ENCODE measurements at places on chromosomes 7 and 10.

DNA sequence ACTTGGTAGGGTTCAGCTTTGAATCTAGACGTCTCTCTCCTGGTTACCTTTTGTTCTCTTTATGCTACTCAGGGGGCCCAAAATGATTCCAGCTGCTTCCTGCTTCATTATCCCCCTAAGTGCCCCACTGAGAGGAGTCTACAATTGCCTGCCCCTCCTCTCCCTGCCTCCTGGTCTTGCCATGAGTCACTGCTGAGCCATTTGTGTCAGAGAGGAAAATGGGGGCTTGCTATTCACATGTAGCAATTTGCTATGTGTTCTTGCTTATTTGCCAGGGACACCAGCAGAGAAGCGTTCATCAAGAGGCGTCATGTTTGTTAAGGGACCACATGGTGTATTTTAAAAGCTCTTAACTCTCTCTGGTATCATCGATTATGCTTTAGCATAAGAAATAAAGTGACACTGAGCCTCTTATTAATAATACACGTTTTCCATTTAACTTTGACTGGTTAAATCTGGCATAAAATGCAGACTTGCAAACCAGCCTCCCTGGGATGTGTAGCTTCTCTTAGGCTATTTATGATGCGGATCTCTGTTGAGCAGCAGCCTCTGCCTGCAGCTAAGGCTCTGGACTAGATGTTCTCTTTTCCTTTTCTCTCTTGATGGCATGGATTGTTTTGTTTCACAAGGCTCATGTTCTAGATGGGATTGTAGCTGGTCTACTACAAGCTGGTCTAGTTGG, 239.3 kb downstream of the AUTS2 start:
- peak; percentile 98 for DNase-seq

DNA sequence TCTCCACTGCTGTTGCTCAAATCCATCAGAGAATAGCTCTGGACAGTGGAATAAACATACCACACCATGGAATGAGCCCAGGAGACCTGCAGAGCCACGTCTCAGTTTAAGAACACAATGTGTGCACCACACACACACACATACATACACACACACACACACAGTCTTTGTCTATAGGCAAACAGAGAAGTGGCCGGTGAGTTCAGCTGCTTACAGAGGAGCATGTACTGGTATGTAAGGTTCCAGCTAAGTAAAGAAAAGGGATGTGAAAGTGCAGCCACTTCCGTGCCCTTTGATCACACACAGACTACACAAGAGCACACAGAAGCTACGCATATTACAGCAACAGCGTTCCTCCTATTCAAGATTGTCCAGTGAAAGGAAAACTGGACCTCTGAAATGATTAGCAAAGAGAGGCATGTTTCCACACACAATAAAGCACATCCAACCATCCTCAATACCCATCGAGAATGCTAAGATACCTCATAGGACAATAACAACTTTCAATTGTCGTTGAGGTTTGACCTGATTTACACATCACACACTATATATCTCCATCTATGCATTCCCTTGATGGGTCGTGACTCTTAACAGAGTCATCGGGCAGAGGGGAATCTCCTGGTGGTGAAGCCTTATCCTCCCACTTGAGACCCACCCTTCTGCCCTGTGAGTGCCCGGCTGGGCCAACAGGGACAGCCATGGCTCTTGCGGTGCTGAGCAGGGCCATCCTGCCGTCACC, 23.6 kb downstream of the SLC35B4 start:
- no peak for DNase-seq

DNA sequence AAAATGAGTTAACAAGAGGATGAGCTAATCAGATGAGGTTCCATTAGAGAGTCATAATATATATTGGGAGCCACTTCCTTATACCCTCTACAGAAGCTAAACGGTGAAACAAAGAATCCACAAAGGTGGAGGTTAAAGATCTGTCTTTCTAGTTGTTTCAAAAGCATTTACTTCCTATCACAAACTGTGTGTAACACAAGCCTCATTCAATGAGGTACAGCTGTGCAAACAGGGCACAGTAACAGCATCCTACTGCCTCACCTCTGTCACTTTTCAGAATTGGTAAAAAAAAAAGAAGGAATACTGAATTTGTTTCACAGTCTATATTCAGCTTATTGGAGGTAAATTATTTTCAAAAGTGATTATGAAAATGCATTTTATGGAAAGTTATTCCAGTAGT, 128.7 kb downstream of the AGMO start:
- peak; percentile 96 for DNase-seq

- no peak for DNase-seq
These were observed 21.4 kb upstream of the ZNF273 start for GRCh38 chr7:64881461-64882287.

GRCh38 chr7:85022064-85022697, 164.7 kb downstream of the SEMA3D start:
- DNase-seq = no peak

- DNase-seq = no peak
These were observed 312.0 kb downstream of the RNLS start for GRCh38 chr10:88270871-88271713.

GRCh38 chr10:12650538-12651298, 301.4 kb downstream of the CAMK1D start:
- DNase-seq = no peak

DNA sequence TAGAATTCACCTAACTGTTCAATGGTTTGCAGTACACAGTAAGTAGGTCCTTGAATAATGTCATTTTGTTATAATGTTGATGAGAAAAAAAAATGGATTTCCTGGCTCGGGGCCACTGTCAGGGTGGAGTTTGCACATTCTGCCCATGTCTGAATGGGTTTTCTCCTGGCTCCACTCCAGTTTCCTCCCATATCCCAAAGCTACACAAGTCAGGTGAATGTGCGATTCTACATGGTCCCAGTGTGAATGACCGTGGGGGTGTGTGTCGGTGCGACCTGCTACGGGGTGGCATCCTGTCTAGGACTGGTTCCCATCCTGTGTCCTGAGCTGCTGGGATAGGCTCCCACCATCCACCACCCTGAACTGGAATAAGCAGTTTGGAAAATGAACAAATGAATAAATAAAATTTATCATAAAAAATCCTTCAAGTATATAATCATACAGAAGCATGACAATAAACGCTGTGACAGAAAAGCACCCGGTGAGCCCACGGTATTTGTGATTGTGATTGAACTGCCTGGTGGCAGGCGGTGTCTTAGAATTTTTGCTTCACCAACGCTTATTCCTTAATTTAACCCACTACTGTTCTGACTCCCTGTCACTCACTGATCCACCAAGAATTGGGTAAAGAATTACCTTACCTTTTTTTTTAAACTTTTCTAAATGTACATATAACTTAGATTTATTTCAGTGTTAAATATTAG, 114.1 kb downstream of the ICA1 start:
- DNase-seq = peak; percentile 20

DNA sequence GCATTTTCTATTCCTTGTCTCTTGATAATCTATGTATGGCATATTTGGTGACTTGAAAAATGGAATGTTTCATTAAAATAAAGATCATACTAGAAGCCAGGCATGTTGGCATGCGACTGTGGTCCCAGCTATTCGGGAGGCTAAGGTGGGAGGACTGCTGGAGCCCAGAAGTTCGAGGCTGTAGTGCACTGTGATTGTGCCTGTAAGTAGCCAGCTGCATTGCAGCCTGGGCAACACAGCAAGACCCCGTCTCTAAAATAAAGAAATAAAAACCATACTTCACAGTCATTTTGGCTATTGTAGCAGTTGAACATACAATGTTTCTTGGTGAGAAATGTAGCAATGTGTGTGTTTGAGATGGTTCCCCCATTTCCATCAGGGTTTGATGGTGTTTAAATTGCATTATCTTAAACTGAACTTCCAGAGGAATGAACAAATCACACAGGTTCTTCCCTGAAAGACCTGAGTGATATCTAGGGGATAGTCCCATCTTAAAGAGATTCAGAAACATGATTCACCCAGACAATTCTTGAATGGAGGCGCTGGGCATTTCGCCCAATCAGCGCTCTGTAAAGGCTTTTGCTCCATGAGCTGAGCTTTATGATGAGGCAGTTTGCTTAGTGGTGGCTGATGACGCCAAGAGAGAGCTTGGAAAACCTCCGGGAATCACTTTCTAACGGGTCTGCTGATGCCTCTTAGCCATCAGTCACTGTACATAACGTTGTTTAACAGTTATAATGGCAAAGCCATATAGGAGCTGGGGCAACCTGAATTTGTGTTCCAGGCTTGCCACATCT, 19.4 kb upstream of the BTBD16 start:
- DNase-seq = no peak

DNA sequence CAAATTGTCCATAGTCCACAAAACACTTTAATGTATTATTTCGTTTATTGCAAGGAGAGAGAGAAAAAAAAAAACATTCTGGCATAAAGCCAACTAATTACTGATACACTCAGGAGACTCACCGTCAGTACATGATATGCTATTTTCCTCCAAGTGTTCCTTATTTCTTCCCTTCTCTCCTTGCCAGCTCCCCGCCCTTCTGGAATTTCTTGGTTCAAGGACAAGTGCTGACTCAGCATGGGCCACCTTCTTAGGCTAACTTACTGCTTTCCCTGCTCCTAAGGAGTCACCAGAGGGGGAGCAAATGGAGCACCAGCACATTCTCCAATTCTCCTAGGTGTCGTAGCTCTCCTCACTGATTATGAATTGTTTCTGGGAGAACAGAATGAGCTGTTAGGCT, 133.8 kb upstream of the HDAC9 start:
- DNase-seq = no peak

DNA sequence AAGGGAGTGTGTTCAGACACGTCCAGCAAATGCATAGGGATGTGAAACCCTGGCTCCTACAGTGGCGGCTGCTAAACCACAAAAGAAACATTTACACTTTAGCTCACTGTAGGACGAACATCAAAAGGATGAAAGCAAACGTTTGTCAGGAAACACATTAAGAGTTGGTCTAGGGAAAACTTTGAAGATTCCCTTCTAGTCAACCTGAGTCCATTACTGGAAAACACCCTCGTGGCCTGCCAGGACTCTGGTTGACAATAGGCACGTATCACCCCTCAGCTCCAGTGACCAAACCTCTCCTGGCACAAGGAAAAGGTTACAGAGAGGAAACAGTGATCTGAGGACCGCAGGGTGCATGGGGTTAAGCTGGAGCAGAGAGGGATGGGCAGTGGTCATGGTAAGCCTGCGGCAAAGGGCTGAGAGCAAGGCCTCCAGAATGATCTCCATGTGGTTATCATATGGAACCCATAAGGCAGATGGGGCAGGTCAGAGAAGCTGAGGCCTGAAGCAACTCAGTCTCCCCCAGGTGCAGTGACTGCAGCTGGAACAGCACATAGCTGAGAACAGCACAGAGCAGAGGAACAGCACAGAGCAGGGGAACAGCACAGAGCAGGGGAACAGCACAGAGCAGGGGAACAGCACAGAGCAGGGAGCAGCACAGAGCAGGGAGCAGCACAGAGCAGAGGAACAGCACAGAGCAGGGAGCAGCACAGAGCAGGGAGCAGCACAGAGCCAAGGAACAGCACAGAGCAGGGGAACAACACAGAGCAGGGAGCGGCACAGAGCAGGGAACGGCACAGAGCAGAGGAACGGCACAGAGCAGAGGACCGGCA, 49.9 kb downstream of the CHST15 start:
- no peak for DNase-seq

- DNase-seq = no peak
These were observed 86.7 kb downstream of the AVL9 start for GRCh38 chr7:32582036-32582435.

GRCh38 chr7:27871866-27872265, 131.9 kb downstream of the TAX1BP1 start:
- DNase-seq = no peak

DNA sequence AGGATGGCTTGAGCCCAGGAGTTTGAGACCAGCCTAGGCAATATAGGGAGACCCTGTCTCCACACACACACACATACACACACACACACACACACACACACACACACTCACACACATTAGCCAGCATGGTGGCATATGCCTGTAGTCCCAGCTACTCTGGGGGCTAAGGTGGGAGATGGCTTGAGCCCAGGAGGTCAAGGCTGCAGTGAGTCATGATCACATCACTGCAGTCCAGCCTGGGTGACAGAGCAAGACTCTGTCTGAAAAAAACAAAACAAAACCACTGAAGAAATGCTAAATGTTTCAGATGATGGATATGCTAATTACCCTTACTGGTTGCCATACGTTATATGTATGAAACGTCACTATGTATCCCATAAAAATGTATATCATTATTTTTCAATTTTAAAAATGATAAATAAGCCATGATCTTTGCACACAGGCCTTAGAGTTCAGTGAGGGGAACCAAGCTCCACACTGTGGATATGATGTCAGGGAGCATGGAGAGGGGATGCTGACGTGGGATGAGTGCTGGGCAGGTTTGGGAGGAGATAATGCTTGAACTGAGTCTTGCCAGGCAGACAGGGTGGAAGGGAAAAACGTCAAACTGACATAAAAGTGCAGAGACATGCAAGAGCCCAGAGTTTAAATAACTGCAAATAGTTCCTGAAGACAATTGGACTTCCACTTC, 45.9 kb upstream of the ARHGAP12 start:
- no peak for DNase-seq

- DNase-seq = no peak
These were observed 22.6 kb downstream of the EPDR1 start for GRCh38 chr7:37942934-37943610.

DNA sequence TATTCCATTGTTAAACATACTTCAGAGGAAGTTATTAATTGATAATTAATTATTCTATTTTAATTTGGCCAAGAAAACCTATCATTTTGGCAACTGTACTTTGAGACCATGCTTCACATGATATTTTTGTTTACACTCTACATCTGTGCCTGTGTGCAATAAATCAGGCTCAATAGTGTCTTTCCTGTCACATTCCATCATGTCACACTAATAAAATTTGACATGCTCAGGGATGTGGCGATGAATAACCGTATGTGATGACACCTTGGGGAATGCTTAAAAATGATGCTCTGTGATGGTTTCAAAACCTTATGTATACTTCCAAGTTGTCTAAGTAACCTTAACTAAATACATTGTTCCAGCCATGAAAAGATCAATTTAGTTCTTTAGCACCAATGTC, 364.6 kb upstream of the TEX47 start:
- DNase-seq = no peak

Measured in NCI-H748 treated with DMSO at 0.1 percent for 48 hours (cell line).